Stimulated activated CD8-positive, alpha-beta memory T cell treated with anti-CD3 and anti-CD28 coated beads, Interleukin-15, amount 100 ng/mL, for 1 hour (primary cell): ENCODE measurements at places on chromosomes 2 and 18.

DNA sequence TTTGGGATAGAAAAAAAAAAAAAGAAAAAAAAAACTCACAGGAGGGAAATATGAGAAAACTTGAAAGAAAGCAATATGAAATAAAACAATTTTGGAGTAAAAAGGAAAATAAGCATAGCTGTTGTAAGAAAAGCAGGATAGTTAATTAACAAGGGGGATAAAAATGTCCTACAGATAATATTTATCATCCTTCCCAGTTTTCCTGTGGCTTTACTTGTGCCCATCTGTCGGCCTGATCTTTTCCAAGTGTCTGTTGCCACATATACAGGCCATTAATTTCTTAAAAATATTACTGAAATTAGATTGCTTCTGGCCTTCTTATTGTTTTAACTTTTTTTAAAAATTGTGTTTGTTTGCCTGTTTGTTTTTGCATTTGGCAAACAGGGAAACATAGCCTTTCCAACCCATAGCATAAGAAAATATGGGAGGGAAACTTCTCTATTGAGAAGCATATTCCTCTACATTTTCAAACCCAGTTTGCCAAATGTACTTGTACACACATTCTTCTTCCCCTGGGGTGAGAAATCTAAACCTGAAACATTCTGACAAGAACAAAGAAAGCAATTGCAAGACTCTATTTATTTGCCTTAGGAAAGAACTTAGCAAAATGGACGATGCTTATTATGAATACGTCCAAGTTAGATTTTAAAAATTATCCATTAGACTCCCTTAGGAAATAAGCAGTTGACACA lies 272.3 kb downstream of the CDH20 start:
- no peak for DNase-seq

GRCh38 chr2:1544478-1545069 lies 131.3 kb downstream of the TPO start:
- no peak for DNase-seq

- DNase-seq = no peak
Observed at GRCh38 chr2:199431746-199432213, 26.0 kb downstream of the SATB2 start.

GRCh38 chr2:74235041-74235440 lies 36.6 kb downstream of the MTHFD2 start:
- no peak for DNase-seq

DNA sequence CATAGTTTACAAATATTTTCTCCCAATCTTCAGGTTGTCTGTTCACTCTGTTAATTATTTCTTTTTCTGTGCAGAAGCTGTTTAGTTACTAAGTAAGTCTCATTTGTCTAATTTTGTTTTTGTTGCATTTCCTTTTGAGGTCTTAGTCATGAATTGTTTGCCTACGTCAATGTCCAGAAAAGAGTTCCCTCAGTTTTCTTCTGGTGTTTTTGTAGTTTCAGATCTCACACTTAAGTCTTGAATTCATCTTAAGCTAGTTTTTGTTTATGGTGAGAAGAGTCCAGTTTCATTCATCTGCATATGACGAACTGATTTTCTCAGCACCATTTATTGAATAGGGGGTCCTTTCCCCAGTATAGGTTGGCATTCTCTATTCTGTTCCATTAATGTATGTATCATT lies 1252.2 kb upstream of the TMEFF2 start:
- no peak for DNase-seq

DNA sequence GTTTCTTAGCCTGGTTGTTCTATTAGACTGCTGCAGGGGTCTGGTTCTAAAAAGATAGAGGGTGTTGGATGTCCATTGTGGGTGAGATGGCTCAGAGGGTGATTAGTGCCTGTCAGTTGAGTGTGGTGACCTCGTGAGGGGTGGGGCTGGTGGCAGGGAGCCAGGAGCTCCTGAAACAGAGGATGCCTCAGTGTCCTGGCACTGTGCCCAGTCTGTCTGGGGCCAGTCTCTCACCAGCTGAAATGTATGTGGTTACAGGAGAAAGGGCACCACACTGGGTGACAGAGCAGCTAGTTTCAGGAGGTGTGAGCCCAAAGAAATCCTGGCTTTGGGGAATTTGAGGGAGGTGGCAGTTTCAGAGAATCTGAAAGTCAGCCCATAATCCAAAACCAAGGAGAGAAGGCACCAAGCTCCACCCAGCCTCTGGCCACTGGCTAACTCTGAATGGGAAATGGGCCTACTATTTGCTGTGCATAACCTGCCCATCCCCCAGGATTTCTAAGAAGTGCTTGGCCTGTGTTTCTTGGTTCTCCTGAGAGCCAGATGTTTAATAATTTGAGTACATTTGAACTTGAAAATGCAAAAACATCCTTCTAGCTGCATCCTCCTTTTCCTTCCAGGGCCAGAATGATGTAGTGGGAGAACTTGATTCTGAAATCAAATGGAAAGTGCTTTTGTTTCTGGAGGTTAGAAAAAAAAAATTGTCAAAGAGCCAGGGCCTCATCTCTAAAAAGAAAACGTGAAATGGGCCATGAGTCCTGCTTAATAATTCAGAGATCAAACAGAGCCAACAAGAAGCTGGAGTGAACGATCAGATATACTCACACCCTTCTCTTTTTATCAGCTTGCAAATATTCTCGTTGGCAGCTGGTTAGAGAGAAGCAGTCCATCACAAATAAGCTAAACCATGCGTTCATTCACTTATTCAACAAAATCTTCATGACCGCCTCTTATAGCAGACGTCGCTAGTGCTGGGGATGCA lies 92.3 kb downstream of the B3GNT2 start:
- peak; percentile 21 for DNase-seq

DNA sequence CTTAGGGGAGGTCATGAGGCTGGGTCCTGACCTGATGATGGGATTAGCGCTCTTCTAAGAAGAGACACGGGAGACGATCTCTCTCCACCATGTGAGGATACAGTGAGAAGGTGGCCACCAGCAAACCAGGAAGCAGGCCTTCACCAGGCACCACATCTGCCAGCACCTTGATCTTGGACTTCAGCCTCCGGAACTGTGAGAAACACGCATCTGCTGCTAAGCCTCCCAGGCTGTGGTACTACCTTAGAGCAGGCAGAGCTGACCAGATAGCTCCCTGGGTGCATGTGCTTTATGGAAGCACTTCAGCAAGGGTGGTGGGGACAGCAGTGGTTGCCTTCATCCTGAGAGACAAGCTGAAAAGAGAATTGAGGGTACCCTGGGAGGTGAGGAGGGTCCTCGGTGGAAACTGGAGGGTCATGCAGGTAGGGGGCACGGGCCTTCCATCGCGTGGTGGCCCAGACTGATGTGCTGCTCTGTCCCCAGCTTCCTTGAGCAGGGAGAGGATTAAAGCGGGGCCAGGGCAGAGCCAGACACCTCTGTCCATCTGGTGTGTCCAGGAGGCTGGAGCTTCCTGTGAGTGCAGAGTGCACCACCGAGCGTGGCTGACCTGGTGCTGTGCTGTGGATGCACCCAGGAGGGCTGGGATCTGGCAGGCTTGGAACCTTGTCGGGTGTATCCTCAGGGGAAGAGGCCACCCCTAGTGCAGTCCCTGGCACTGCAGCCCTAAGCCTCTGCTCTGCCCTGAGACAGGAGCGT lies 42.9 kb upstream of the HS6ST1 start:
- DNase-seq = no peak

- DNase-seq = no peak
Observed at GRCh38 chr18:27412556-27412955, 227.4 kb upstream of the CHST9 start.

GRCh38 chr2:112184121-112184520 lies 45.9 kb downstream of the FBLN7 start:
- DNase-seq = no peak

GRCh38 chr18:12287684-12288402 lies 20.2 kb upstream of the TUBB6 start:
- DNase-seq = no peak

DNA sequence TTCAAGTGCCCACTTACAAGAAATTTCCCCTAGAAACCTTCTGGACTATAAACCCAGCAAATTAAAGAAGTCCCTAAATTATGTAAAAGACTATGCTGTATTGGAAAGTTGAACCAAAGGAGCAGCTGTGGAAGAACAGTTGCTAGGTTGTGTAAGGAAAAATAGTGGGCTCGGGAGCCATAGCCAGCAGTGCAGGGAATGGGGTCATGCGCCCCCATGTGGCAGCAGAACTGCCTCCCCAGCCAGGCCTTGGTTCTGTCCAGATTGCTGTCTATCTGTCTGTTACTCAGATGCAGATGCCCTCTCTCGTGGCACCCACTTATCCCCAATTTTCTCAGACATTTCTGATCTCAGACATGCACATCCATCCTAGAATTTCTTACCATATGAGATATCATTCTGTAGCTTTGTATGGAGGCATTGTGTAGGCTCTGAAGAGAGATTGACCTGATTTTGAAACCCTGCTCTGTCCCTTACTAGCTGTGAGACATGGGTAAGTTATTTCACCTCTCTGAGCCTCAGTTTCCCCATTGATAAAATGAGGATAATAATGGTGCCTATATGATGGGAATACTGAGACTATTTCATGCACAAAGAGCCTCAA lies 258.3 kb downstream of the SS18 start:
- no peak for DNase-seq

DNA sequence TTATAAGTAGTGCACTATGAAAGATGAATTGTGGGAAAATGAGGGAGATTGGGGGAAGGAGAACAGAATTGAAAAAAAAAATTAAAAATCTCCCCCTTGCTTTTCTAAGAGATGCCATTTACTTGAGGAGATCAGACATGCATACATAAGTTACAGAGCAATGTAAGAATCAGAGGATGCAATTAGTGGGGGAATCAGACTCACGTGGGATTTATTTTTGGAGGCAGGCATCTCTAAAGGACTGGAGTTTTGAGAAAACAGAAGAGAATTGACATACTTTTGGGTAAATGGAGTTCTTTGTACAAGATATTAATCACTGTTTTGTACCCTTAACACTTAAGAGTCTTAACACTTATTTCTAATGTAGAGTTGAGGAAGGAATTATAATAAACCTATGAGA lies 52.7 kb downstream of the MTX2 start:
- no peak for DNase-seq

DNA sequence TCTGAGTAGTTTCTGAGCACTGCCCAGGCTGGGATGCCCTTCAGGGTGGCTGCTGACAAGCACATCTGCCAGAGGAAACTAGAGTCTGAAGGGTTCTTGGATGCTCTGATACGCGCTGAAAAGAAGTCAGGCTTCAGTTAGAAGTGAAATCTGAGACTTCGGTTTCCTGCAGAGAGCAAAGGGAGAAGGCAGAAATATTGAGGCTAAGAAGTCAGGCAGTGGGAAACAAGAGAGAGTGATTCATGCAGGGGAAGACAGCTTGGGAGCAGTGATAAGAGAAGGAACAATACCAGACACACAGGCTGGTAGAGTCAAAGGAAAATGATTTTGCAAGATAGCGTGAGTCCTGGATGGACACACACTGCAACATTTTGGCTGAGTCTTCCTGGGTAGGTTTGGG lies 51.0 kb upstream of the BOD1L2 start:
- DNase-seq = no peak

DNA sequence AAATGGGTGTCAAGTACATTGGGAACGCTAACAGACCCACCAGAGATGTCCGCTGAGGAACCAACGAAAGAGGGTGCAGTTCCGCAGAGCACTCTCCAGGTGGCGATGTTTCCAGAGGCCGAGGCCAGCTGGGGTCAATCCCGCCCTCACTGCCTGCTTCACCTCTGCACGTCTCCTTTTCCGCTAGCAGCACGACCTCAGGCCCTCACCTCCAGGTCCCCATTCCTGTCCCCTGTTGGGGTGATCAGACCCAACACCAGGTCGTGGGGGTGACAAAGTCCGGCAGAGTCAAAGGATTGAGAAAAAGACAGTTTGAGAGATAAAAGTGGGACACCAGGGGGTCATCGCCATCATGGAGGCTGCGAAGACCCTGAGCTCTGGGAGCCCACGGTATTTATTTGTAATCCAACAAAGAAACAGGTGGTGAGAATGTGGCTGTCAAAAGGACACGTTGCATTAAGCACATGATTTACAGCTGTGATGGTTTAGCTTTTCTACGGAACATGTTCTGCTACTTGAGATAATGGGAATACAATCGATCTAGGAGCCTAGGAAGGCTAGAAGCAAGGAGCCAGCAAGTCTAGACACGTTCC lies 27.3 kb downstream of the ZAP70 start:
- no peak for DNase-seq

DNA sequence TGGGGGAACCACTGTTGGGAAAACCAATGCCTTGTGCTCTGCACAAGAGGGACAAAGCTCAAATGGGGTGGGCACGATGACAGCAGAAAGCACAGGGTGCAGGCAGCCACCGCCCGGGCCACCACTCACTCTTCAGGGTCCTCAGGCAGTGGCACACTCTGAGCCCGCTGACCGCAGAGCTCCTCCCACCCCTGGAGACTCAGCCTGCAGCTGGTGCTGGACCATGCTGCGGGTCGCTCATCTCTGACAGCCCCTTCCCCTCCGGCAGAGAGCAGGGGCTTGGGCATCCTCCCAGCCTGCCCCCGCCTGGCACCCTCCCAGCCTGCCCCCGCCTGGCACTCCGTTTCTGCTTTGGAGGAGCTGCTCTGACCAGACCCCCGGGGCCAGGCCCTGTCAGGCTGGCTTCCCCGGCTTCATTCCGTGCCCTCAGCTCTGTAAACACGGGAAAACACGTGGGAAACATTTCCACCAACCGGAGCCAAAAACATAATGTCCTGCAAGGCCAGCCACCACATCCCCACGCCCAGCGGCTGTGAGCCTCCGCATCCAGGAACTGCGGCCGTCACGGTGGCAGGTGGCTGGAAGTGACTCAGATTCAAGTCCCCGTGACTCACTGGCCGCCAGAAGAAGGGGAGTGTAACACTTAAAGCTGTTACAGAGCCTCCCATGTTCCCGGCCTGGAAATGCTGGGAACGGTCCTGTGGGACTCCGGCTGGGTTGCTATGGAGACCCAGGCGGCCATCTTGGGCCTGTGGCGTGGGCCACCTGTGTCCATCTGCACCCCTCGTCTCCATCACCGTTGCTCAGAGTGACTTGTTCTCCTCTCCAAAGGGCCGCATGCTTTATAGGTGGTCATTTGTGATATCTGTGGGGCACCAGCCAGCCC lies 6.8 kb upstream of the SNED1 start:
- DNase-seq = no peak

GRCh38 chr2:22842205-22842869 lies 542.6 kb upstream of the KLHL29 start:
- no peak for DNase-seq

DNA sequence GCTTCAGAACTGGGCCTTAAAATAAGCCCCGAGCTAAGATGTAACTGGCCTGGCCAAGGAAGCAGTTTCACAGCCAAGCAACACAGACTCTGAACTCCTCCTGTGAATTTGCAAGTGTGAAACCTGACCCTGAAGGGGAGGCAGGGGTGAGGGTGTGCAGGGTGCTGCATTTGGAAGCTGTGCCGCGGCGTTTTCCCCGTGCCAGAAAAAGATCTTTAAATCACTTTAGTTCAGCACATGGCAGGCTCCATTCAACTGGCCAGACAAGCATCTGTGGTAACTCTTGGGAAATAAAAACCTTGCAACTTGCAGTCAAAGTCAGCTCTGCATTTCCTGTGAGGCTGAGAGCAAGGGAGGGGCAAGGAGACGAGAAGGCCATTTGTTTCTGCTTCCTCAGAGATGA lies 209.3 kb upstream of the SOX11 start:
- DNase-seq = no peak

DNA sequence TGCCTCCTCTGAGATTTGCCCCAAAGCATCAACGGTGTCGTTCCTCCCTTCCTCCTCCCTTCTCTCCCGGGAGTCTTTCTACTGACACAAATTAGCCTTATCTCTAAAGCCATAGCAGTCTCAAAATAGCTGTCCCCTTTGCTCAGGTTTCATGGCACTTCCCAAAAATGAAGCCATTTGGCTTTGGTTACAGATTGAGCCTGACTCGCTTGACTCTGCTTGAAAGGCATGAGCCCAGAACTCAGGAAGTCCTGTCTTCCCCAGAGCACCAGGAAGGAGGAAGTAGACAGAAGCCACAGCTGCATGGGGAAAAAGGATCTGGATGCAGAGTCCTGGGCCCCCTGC lies 234.4 kb upstream of the RGPD4 start:
- DNase-seq = no peak

- no peak for DNase-seq
Observed at GRCh38 chr2:230902180-230902899, 22.7 kb downstream of the GPR55 start.
